Motor neuron (in vitro differentiated cells): ENCODE measurements at places on chromosomes 1 and 21. TPM values are rescaled to one million over a fixed set of nuclear protein-coding genes. Genes with fewer than 3 reads are reported as not detected.

DNA sequence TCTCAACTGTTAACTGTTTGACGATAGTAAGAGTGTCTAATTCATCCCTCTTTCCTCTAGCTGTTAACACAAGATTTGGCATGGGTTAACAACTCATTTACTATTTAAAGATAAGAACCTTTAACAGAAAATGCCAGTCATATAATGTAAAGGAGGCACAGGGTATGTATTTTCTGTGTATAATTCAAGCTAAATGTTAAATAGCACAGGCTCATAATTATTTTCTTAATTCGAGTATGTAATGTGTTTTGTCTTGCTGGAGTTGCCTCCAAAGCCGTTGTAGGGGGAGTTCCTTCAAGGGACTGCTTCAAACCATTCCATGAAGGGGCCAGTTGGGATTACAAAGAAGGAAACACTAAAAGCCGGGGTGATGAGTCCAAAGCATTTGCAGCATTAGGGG is 111.5 kb downstream of the NCAM2 start:
- no peak for ATAC-seq

Gene HAO2
- total RNA-seq, result not detected in 2 replicates

DNA sequence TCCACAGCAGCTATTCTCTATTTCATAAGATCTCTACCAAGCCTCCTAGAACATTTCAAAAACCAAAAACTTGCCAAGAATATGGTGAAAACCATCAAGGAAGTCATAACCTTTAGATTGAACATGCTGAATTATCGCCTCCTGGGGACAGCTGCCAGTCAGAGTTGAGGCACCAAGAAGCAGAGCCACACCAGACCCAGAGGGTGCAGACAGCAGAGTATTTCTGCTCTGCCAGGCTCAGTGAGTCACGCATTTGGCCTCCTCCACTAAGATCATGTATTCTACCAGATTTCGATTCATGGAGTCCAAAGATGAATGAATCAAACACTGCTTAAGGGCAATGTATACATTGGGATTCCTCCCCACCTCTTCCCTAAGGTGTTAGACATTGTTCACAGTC is 2.1 kb downstream of the F3 start:
- ATAC-seq, result peak; percentile 1

Gene PLA2G2A
- 1.0 and 1.8 TPM in 2 replicates for total RNA-seq

Gene EFCAB7
- 14.0 and 15.2 TPM in 2 replicates for total RNA-seq

- no peak for ATAC-seq
Observed at GRCh38 chr1:15952317-15953258, 23.3 kb downstream of the ZBTB17 start.

DNA sequence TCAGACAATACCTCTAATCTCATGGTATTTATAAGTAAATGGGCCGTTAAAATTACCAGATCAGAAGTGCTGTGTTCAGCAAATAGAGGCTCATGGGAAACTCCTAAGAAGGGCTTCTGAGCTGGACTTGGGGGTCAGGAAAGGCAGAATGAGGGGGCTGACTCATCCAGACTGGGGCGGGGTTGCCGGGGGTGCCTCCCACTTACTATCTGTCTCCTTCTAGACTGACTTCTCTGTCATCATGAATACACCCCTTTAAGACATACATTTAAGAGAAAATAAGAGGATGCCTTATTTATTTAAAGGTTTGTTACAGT is 96.0 kb upstream of the ERRFI1 start:
- peak; percentile 66 for ATAC-seq

GRCh38 chr1:62407398-62408009 is 29.3 kb upstream of the USP1 start:
- ATAC-seq, result peak; percentile 59

Gene CD5L
- total RNA-seq, result not detected in 2 replicates

DNA sequence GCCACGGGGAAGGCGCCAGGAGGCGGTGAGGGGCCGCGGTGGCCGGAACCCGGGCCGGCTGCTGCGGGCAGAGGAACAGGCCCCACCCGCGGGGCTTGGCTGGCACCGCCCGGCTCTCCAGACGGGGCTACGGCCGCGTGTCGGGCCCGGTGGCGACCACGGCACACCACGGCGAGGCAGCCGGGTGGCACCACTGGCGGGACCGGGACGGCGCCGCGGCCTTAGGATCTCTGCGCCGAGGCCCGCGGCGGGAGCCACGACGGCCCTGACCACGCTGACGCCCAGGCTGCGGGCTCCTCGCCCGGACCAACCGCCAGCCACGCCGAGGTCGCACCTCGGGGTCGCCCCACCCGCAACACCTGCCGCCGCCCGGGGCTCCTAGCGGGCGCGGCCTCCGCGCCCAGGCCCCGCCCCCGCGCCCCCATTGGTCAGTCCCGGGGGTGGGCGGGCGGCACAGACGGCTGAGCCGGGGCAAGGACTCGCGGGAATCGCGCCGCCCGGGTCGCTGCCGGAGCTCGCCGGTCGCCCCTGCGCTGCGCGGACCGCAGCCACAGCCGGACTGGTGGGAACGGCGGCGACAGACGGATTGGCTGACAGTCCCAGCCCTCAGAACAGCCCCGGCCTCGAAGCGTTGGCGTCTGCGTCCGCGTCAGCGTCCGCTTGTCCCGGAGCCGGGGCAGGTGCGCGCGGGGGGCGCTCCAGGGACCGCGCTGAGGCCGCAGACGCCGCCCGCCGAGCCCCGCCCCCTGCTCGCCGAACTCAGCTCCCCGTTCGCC is at the start of gene BMP8A:
Gene BMP8A, plus strand, starts transcription at position 491 of the 776 bp plus-strand sequence. CDS start 356 bp downstream, outside the sequence.
- peak; percentile 80 for ATAC-seq

GRCh38 chr1:68330391-68330790 is 98.1 kb upstream of the WLS start:
- ATAC-seq, result no peak

Gene NLRP3
- 0.29 and 0.45 TPM in 2 replicates for total RNA-seq

Gene ST6GALNAC5
- total RNA-seq, result 3.9 and 4.3 TPM in 2 replicates

- ATAC-seq, result no peak
Observed at GRCh38 chr21:15029077-15029476, 35.7 kb downstream of the NRIP1 start.

Gene RSPH1
- 0.69 TPM in 1 of 2 replicates, not detected in the other for total RNA-seq

DNA sequence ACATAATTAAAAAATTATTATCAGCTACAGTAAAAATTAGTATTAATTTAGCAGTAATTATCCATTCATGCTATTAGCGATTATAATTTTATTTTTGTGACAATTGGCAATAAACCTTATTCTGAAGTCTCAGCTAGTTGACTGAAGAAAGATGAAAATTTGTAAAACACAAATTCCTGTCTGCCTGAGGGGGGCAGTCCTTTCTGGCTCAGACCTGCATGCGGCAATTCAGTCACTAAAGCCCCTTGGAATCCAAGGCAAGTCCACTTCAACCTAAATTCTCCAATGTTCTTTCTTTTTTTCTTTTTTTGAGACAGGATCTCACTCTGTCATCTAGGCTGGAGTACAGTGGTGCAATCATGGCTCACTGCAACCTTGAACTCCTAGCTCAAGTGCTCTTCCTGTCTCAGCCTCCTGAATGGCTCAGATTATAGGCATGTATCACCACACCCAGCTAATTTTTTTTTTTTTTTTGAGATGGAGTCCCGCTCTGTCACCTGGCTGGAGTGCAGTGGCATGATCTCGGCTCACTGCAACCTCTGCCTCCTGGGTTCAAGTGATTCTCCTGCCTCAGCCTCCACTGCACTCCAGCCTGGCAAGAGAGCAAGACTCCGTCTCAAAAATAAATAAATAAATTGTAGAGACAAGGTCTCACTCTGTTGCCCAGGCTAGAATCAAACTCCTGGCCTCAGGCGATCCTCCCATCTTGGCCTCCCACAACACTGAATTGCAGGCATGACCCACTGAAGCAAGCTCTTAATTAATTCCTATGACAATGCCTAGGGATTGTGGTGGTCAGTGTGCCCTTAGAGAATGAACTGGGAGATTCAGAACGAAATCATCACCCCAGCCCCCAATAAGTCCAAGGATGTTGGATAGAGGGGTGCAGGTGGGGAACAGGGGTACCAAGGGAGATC is 24.2 kb upstream of the ITPKB start:
- peak; percentile 63 for ATAC-seq

DNA sequence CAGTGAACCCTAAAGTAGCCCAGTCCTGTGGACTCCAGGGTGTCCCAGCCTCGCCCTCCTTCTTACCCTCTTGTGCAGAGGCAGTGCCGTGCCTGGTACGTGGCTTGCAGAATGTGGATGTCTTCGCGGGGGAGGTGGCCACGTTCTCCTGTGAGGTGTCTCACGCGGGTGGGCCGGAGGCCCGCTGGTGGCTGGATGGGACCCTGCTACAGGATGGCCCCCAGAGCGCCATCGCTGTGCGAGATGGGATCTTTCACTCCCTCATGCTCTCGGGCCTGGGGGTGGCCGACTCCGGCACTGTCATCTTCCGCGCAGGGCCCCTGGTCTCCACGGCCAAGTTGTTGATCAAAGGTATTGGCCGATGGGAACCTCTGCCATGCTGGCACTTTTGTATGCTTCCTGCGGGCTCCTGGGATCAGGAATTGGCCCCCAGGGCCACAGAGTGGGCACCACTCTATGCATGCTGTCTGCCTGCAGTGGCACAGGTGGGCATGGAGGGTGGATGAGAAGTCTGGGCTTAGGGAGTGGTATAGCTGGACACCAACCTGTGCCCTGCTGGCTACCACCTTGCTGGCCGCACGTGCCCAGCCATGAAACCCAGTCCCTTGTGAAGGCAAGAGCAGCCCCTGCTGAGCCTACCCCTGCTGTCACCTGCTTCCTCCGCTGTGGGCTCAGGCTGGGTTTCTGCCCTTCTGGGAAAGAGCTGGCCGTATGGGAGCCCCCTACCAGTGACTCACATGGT is 92.9 kb downstream of the TRIM11 start:
- no peak for ATAC-seq

Gene TNNT2
- 0.36 and 0.59 TPM in 2 replicates for total RNA-seq

GRCh38 chr1:83016354-83016849 is 982.5 kb downstream of the TTLL7 start:
- ATAC-seq, result no peak

DNA sequence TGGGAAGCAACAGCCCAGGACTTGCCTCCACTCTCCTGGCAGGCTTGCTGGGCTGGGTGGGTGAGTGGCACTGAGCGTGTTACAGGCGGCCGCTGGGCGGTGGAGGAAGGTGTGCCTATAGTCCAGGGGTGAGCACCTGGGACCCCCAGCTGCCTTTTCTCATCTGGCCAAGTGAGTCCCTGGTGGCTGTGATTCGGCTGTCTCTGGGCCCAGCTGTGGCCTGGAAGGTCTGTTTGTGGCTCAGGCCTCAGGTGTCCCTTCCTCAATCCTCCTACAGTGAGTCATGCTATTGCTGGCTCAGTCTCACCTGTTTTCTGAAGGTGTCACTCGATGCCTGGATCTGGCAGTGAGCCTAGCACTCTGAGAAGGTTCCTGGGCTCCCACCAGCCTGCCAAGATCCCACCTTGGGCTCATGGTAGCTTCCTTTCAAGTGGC is 564.2 kb downstream of the PTPRU start:
- no peak for ATAC-seq

- peak; percentile 94 for ATAC-seq
Observed at GRCh38 chr1:30525971-30526651, 197.3 kb downstream of the MATN1 start.

Gene ADCY10
- total RNA-seq, result 2.6 TPM in 1 of 2 replicates, not detected in the other

DNA sequence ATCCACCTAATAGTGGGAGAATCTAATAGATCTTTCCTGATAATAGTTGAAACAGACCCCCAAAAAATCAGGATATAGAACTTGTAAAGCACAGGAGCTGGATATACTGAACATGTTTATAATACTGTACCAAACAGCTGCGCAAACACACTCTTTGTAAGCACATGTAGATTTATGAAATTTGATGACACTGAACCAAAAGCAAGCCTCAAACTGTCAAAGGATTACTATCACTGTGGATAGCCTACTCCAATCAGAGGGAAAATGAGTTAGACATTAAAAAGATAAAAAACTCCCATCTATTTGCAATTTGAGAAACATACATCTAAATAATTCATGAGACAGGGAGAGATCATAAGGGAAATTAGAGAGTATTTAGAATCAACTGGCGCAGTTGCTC is 26.1 kb downstream of the RCAN3 start:
- no peak for ATAC-seq
